ENCODE measurements at places on chromosomes 2 and 18.

GRCh38 chr2:207226243-207226642 is 60.5 kb upstream of the KLF7 start:
- no peak for DNase-seq

DNA sequence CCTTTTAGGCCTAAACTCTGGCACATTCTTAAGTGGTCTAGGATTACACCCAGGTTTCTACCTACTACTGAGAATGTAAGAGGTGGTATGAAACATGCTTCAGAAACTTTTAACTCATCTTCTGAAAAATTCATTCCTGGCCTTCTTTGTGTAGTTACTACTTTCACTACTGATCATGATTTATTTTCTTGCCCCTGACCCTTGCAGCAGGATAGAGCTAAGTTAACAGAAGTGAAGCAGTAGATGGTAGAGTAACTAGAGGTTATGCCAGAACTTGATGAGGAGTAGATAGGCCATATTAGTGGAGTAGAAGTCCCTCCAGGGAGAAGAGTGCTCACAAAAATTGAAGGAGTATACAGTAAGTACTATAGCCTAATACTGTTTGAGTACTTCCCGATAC is 75.5 kb upstream of the MSTN start:
- DNase-seq: no peak

GRCh38 chr2:50863218-50863617 is 168.7 kb downstream of the NRXN1 start:
- DNase-seq: no peak

DNA sequence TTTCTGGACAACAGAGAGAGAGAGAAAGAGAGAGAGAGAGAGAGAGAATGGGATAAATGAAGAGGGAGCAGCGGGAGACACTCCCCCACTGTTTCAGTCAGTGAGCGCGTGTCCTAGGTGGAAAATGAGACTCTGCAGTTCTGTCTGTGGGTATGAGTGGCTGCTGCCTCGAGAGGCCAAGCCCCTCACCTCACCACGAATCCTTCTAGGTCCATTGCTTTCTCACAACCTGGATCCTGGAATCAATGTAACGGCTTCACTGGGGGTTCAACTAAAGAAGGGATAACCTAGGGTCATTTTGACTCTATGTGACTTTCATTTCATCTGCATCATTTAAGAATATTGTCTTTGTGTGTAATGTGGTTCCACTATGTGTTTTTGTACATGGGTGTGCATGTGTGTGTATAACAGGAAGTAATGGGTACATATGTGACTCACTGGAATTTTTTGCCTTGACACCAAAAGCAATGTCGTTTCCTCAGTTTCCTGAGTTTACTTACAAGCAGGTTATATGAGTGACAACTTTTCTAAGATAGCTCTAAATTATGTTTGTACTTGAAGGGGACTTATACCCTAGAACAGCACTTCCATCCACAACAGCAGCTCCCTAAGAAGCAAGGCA is 221.4 kb upstream of the TRIB2 start:
- DNase-seq: no peak

DNA sequence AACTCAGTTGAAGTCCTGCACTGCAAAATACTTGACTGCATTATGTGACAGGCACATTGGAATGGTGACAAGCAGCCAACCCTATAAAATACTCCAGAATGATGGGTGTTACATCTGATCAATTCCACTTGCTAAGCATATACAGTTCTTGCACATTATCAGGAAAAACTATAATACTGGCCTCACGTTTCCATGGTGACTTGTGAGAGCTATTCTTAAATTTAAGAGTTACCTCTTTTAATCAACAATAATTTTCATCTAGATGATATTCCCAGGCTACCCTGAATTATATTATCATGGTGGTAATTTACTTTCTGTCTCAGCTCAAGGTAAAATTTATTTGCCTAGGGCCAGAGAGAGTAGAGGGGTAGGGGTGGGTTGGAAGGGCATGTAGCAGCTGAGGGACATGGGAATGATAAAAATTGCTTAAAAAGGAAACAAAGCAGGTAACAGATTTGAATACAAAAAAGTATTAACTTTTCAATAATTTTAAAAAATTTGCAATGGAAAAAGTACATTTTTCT is 132.3 kb upstream of the PGAP1 start:
- no peak for DNase-seq
